Cerebellum (tissue), 4 donors: ENCODE measurements at places on chromosomes 2 and 18. TPM values are rescaled to one million over a fixed set of nuclear protein-coding genes. Genes with fewer than 3 reads are reported as not detected.

DNA sequence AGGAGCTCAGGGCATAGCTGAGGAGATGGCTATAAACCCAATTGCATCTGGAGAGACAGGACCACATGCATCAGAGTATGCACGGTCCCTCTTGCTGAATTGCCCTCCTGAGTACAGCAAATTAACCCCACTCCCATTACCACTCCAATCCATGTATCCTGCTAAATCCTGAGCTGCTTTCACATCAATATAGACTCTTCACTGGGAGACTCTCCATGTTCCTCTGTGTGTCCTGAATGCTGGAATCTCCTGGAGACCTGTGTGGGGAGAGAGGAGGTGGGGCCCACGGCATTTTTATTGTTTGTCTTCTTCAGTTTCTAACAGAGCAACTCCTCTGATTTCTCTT is 41.6 kb downstream of the THNSL2 start:
- DNase-seq = no peak

DNA sequence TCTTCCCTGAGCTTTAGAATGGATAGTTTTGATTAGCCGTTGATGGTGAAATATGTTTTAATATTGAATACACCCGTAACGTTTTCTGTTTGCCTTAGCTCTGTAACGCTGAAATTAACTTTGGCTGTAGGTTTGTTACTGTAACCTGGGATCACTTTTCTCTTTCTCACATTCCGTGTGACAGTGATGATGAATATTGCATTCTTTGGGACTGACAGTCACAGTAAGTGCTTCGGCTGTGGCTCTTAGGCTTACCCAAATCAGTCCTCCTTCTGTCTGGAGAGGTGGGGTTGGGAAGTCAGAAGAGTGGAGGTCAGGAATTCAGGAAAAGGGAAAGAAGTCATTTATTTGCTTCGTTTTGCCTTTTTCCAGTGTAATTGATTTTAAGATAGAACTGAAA is 18.0 kb downstream of the RMC1 start:
- DNase-seq = no peak

GRCh38 chr2:41924709-41925408 is 123.0 kb upstream of the PKDCC start:
- DNase-seq = no peak

DNA sequence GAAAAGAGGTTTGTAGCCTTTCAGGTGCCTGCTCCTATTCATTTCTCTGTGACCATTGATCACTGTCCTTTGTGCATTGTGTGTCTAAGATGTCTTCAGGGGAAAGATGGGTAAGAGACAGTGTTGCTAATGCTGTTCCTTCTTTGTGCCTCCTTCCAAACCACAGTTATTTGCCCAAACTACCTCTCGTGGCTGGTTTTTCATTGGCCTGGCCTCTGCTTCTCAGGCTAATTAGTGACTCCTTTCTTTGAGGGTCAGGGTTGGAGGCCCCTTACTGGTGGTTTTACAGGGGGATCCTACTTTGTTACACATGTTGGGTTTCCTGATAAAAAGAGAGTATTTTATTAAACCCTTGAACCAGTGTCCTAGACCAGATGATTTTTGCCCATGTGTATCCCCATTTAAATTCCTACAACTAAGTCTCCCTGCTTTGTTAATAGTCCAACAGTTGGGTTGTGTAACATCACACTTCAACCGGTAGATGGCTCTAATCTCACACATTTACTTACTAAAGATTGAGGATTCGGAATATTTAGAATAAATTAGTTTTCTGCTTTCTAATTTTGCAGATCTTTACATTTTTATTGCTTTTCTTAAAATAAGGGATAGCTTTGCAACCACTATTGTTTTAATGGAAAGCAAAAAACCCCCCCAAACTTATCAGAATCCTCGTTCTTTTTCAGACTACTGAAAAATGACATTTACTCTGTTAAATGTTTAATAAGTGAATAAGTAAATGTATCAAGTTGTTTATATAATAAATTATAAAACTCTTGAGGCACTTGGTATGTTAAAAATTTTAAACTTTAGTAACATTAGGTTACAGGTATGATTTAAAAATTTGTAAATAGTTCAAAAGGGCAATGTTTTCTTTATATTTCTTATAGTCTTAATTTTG is 2.4 kb downstream of the MARS2 start:
- peak; percentile 50 for DNase-seq

- DNase-seq = peak; percentile 2
Observed at GRCh38 chr18:26908906-26909305, 43.4 kb upstream of the AQP4 start.

DNA sequence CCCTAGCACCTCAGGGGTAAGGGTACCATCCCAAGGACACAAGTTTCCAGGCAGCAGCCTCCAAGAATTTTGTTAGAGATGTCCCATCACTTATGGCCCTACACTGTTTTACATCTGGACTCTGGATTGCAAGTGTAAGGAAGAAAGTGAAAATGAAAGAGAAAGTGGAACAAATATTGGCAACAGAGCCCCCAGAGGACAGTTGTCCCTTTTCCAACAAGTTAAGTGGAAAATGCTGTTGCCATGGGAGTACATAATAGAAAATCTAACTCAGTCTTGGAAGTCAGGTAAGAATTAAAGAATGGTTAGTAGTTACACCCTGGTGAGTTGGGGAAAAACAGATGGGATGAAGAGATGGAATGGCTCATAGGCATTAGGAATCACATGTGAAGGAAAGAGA is 50.6 kb downstream of the TTC21B start:
- DNase-seq = no peak

GRCh38 chr2:77642339-77642738 is 120.2 kb upstream of the LRRTM4 start:
- no peak for DNase-seq

DNA sequence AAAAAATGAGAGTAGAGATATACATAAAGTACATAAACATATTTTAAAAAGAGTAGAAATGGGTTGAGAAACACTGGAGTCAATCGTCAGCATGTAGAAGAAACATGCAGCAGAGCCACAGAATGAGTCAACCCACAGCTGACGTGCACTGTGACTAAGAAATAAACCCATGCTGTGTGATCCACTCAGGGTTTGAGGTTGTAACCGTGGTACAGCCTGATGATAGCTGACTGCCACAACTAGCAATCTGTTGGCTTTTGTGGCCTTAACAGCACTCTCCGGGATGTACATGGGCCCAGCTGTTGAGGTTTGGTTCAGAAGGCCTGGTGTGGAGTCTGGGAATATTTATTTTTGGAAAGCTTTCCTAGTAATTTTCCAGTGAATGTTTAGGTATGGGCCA is 554.4 kb upstream of the MEX3C start:
- no peak for DNase-seq

DNA sequence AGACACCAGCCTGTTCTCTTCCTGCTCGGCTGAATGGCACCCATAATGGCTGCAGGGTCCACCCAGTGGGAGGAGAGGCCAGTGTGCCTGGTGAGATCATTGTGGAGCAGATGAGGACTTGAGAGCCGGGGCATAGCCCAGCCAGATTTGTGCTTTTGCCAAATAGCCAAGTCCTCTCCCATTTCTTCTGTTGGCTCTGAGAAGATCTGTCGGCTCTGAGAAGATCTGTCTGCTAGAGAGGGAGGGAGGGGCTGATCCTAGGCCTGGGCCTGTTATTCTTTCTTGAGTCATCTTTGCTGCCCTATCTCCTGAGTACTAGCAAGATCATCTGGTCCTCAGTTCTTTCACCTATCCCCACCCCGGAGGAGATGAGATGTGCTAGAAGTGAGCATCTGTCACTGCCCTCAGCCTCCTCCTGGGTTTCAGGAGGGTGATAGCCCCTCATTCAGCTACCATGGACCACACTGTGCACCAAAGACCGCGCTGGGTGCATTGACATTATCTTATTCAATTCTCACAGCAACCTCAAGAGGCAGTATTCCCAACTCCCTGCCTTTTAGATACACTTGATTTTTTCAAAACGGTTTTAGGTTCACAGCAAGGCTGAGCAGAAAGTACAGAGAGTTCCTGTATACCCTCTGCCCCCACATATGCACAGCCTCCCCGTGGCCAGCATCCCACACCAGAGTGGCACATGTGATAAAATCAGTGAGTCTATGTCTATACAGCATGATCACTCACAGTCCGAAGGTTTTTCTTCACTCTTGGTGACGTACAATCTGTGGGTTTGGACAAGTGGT is 98.6 kb downstream of the CAPN13 start:
- DNase-seq = no peak

GRCh38 chr2:222869252-222869560 is 8.4 kb downstream of the ACSL3 start:
- no peak for DNase-seq

DNA sequence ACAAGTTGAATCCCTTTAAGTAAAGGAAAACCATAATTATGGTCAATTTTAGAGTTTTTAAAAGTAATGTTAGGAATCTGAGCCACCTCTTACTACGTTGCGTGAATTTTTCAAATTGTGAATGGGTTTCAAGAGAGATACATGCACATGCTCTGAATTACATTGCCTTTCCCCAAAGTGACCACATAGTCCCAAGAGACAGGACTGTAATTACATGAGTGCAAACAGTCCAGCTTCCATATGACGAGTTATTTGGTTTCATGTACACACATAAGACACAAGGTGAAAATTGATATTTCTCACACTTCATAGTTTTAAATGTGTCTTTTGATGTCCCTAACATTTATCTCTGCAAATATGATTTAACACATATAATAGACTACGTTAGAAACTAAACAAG is 850.8 kb downstream of the LRP1B start:
- DNase-seq = no peak

GRCh38 chr18:47983946-47984345 is 53.5 kb upstream of the SMAD2 start:
- peak; percentile 62 for DNase-seq

DNA sequence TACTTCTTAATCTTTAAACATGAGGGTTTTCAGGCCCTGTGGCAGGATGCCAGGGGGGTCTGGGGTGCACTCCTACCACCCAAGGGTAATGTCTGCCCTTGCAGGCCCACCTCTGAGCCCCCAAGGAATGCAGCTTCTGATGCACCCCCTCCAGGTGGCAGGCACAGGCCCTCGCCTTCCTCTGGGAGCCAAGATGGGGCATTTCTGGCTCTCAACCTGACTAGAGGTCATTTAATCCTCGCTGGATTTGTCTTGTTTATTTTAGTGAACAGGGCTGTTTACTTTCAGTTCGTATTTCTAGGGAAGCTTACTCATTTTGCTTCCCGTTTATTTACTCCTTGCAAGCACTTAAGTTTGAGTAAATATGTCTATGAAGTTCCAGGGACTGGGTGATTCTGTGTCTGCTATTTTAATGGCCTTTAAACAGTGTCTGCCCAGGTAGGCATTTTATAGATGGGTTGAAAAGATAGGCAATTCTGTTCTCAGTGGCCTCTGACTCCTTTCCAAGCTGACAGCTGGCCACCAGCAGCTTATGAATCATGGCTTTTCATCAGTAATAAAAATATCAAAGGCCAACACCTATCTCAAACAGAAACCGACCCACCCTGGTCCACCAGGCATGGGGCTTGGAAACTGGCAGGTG is 11.1 kb upstream of the DNPEP start:
- DNase-seq = peak; percentile 44

DNA sequence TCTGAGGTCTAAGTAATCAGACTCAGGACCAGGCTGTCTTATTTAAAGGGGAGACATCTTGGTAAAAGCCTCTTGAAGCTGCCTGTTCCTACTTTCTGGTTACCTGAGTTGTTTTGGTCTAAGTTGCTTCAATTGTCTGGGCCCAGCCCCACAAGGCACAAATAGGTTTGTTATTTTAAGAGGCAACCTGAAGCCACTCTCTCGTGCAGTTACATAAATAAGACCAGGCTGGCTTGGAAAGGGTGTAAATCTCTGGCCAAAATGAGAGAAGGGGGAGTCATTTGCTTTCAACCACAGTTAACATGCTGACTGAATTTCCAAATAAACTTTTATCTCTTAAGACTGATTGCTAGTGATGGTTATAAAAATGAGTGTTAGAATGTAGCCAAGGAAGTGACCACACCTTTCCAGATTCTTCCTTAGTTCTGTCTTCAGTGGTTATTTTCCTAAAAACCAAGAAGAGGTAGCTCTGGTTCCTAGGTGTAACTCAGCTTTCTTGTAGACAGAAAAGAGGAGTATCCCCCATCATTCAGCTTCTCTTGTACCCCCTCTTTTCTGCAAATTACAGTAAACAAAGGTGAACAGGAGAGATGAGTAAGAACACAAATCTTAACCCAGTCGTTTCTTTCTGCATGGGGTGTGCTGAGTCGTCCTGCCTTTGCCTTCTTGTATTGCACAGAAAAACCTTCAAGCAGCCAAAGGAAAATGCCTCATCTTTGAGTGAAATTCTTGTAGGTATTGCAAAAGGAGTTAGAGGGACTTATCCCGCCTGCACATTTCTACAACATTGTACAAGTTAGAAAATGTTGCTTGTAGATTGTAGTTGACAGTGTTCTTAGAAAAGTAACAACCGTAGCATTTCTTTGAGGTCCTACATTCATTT is 161.5 kb upstream of the NT5C1B start:
- no peak for DNase-seq

- no peak for DNase-seq
Observed at GRCh38 chr2:1418566-1418965, 5.3 kb downstream of the TPO start.

GRCh38 chr2:19543663-19544383 is 185.4 kb upstream of the OSR1 start:
- DNase-seq = no peak

DNA sequence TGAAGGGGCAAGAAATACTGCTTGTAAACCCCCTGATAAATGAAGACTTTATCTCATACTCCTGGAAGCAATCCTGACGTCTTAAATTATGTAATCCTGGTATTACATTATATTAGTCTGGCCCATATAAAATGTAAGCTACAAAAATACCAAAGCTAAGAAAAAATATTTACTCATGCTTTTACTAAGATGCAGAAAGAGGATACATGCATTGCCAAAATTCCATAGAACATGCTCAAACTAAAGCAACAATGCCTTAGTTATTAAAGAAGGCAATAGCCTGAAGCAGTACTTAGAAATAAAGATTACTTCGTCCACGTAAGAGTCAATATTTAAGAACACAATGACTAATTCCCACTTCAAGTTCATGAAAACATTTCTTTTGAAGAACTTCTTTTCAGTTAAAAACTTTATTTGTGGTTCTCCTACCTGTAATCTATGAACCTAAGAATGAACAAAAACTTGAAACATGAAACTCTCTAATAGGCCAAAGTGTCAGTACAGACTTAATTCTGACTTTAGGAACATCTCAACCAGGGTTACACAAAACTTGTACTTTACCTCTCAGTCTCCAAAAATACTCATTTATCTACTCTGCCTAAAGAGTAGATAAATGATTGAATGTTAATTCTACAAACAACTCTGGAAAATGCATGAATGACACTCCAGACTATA is 117.3 kb downstream of the THADA start:
- no peak for DNase-seq

GRCh38 chr2:60633615-60634014 is 80.2 kb upstream of the BCL11A start:
- no peak for DNase-seq

The GREB1L gene
- 66.2 TPM for total RNA-seq

The KCNK3 gene
- 6.3 TPM for total RNA-seq

The ACSL3 gene
- 121 TPM for total RNA-seq

The ECEL1 gene
- total RNA-seq = 6.5 TPM

The C1GALT1C1L gene
- total RNA-seq = 0.27 TPM

The TRIM43 gene
- total RNA-seq = 1.1 TPM

The CASP8 gene
- 2.7 TPM for total RNA-seq

The CD8B2 gene
- not detected for total RNA-seq

The GPR75 gene
- total RNA-seq = 20.9 TPM

The GCG gene
- not detected for total RNA-seq

The ITSN2 gene
- total RNA-seq = 17.1 TPM
